ENCODE measurements at places on chromosomes 1 and 21.
A peak's percentile ranks its signal among the peaks of the same experiment; 100 is the strongest.

DNA sequence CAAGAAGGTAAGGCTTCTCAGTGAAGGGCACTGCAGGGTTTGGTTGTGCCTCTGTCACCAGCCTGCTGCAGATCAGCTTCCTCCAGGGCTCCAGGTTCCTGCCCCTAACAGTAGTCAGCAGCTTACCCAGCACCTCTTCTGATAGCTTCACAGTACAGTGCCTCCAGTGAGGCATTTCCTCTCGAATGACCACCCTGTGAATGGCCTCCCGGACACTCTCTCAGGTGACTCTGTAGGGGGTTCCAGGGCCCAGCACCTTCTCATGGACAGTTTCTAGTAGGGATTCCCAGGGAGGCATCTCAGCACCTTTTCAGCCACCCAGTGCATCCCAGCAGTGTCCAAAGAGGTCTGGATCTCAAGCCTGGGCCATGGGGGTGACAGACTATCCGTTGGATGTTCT lies 28.4 kb downstream of the USP48 start:
- DNase-seq: no peak

- peak; percentile 71 for DNase-seq
Observed at GRCh38 chr1:8858888-8859706, 19.4 kb downstream of the ENO1 start.

- DNase-seq: peak; percentile 81
Observed at GRCh38 chr21:25421321-25422028, 185.8 kb downstream of the MRPL39 start.

GRCh38 chr1:237717106-237717505 lies 173.6 kb downstream of the ZP4 start:
- DNase-seq: no peak

DNA sequence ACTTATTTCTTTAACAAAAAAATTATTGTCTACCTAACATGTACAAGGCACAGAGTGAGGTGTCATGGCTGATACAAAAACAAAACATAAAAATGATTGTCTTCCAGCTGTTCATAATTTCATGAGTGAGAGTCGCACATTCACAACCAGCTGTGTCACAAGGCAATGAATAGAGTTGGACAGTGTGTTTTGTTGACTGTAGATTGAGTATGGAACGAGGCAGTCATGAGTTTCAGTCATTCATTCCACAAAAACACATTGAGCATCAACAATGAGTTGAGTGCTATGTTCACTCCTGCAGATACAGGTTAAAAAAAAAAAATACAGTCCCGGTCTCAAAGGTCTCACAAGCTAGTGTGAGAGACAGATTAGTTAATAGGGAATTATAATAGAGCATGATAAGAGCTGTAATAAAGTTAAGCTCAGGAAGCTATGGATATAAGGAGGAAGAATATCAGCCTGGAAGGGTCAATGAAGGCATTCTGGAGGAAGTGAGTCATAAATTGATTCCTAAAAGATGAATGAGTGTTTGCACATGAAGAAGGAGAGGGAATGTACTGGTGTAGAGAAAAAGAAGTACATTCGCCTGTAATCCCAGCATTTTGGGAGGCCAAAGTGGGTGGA lies 47.8 kb upstream of the ARHGAP29 start:
- no peak for DNase-seq

GRCh38 chr1:82994616-82995263 lies 1004.2 kb downstream of the TTLL7 start:
- no peak for DNase-seq

- DNase-seq: peak; percentile 54
Observed at GRCh38 chr1:100265562-100265930, 470 bp upstream of the RTCA start.

DNA sequence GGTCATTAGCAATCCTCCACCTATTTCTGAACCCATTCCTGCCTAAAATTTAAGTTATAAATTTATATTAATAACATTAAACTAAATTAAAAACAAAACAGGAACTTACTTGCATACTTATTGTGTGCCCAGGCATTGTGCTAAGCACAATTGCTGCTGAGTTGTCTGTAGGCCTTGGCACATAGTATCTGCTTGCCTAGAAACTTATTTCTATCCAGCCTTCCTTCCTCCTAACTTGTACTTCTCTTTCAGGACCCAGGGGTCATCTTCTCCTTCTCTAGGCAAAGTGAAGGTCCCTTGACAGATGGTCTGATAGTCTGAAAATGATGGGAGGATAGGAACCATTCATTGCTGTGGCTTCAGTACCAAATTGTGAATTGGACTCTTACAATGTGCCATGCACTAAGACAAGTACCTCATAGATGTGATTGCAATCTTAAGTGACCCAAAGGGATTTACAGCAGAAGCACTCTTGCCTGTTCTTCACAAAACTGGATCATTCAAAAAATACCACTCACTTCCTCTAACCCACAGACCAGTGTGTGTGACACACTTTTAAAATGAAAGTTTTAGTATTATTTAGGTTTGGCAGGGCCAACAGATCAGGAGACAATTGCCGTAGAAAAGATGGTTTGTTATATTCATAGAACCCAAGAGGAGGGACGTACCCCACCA lies 10.3 kb upstream of the CD101 start:
- no peak for DNase-seq

GRCh38 chr1:190479516-190479915 lies 1.9 kb upstream of the BRINP3 start:
- no peak for DNase-seq

DNA sequence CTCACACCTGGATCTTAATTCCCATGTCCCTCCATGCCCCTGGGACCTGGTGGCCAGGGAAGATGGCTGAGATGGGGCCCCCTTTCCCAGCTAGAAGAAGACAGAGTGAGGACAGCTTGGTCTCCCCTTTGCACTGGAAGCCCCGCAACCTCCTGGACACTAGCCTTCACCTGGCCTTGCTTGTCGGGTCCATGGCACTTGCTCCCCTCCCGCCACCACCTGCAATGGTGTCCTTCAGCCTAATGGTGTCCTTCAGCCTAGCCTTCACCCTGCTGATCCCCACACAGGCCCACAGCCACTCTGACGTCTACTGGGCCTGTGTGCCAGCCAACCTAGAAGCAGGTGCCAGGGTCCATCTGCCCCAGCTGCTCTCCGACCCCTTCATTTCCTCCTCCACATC lies 45.9 kb upstream of the EDN2 start:
- DNase-seq: no peak

- no peak for DNase-seq
Observed at GRCh38 chr1:171424494-171424893, 60.8 kb upstream of the PRRC2C start.

- DNase-seq: no peak
Observed at GRCh38 chr1:90593312-90593711, 123.8 kb downstream of the BARHL2 start.

GRCh38 chr1:38052750-38053415 lies 6.3 kb upstream of the POU3F1 start:
- DNase-seq: peak; percentile 22

- no peak for DNase-seq
Observed at GRCh38 chr1:228367798-228368791, 38.5 kb downstream of the TRIM11 start.

DNA sequence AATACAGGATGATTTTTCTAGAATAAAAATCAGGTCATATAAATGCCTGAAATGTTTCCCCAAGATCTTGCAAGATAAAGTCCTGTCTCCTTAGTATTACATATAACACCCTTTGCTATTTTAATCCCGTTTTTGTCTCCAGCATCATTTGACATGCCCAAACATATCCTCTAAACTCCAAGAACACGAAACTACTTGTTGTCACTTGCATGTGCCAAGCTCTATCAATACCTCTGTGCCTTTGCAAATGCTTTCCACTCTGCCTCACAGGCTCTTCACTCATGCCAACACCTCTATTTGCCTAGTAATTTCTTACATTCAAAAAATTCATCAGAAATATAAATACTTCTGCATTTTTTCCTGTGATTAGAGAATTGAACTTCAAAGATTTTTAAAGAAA lies 37.9 kb downstream of the LRRIQ3 start:
- no peak for DNase-seq

DNA sequence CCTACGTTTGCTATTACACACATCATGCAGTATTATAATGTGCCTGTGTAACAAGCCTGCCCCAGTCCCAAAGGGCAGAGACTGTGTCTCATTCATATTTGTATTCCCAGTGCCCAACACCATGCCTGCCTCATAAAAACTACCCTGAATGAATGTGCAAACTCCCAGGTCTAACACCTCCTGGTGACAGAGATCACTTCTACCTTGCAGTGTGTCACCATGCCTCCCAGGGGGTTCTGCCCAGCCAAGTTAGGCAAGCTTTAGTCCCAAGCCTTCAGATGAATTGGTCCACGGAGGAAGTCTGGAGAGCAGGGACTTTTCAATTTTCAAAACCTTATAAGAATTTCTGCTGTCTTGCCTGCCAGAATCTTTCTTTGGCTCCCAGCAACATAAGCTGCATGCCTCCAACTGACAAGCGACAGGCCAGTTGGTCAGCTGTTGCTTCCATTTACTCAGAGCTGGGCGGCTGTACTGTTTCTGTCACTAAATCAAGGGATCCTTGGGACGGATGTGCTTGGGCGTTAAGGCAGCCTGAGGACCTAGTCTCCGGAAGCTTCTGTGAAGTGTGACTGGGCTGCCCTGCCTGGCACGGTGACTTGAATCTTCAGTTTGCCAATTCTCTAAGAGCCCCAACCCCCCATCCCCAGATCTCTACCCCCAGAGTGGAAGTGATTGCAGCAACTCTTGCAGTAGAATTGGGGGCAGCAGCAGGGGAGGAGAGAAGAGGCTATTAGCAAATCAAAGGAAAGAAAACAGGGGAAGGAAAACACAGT lies 1.2 kb downstream of the RXRG start:
- DNase-seq: no peak

DNA sequence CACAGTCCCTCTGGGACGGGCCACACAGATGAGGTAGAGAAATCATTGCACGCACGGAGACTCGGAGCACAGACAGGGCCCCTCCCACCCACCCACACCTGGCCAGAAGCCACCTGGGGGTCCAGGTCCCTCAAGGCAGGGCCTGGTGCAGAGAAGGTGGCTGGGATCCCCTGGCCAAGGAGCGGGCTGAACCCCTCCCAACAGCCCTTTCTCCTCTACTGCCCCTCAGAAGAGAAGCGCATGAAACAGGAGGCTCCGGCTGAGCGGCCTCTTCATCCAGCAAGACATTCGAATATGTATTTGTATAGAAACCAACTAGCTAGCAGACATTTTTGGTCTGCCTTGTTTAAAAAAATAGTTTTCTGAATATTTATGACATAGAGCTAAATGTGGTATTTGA lies 29.0 kb downstream of the WNT9A start:
- no peak for DNase-seq

DNA sequence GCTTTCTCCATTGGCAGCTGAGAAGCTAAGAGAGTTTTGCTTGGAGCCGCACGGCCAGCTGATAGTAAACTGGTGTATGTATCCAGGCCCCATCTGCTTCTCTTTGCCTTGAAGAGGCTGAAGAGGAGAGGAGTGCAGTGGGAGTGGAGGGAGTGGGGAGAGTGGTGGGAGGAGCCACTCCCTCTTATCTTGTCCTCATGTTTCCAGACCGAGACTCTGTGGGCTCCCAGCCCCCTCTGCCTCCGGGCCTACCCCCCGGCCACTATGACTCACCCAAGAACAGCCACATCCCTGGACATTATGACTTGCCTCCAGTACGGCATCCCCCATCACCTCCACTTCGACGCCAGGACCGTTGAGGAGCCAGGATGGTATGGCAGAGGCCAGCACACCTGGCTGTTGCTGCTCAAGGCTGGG lies 6.0 kb upstream of the LRRC71 start:
- no peak for DNase-seq

GRCh38 chr1:102098536-102098935 lies 101.8 kb upstream of the OLFM3 start:
- no peak for DNase-seq

DNA sequence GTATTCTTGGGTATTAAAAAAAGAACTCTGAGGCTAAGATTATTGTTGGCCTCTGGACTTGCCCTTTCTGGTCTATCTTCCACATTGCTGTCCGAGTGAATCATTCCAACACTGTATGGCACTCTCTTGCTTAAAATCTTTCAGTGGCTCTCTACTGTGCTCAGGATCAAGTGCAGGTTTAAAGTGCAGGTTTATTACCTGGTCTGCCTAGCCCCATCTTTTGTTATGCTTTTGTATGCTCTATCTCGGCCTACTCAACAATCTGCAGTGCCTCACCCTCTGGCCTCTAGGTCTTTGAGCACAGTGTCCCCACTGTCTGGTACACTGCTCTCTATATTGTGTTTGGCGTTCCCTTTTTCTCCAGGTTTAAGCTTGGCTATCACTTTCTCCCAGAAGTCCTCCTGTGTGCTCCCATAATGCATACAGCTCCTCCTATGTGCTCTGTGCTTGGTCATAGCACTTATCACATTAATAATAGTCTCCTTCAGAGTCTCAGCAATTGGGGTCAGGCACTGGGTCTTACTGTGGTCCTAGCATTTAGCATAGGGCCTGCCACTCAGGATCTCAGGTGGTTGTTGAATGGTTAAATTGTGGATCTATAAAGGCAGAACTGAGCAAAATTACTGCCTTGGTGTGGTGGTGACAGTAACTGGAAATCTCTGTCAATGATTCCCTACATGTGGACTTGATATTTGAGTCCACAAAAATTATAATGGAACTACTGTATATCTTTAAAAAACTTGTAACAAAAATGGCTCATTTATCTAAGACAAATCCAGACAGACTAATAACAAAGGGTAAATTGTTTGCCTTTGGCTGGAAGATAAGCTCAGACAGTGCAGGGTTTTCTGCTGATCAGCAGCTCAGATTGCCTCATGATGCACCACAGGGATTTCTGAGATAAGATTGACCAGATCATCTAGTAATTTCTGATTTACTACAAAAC lies 10.6 kb upstream of the LDLRAD1 start:
- no peak for DNase-seq

DNA sequence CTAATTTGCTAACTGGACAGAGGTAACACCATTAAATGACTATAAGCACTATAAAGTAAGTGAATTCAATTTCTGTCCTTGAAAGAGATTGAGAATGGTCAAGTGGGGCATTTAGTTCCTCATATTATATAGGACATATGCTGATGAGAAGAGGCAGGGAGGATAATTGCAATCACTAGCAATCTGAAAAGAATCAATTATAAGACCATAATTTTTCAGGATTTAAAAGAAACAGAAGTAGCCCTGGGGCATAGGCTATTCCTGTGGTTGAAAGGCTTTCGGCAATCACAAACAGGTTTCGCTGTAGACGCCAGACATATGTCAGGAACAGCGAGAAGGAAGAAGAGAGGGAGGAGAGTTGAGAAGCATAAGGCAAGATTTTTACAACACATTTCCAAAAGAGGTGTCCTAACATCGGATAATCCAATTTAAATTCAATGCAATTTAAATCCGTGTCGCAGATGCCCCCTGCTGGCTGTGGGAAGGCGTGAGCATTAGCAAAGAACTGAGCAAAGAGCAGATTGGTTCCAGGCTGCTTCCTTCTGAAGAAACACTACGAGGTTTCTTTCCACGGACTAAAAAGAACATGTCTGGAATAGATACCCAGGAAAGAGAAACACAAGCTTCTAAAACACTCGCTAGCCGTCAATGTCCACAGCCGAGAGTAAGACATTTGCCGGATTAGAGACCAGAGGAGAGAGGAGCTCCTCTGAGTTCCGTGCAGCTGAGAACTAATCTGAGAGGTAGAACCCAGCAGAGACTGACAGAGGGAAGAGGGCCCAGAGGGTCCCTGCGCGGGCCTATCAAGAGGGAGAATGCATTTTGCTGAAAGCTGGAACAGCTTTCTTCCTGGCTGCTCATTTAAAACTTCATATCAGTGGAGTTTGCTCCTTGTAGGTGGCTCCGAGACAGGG lies 27.9 kb downstream of the RGS5 start:
- peak; percentile 22 for DNase-seq

GRCh38 chr1:212623603-212624002 lies 15.0 kb downstream of the ATF3 start:
- DNase-seq: no peak

GRCh38 chr1:214066190-214066589 lies 78.4 kb downstream of the PROX1 start:
- DNase-seq: no peak

GRCh38 chr1:187433598-187433997 lies 604.8 kb downstream of the PLA2G4A start:
- DNase-seq: no peak

Data from CD4-positive, alpha-beta T cell treated with Interleukin-2 at 100 ng/mL for 4 hours (primary cell).